ENCODE measurements at places on chromosomes 3 and 15. TPM values are rescaled to one million over a fixed set of nuclear protein-coding genes. Genes with fewer than 3 reads are reported as not detected.

ZNF620 gene
- total RNA-seq, result 2.3 TPM

PLIN1 gene
- total RNA-seq, result not detected

RFTN1 gene
- total RNA-seq, result 3.7 TPM

NANOGP8 gene
- not detected for total RNA-seq

GOLGA6B gene
- total RNA-seq, result not detected

GRAMD2A gene
- not detected for total RNA-seq

C15orf39 gene
- 25.0 TPM for total RNA-seq

GPR62 gene
- not detected for total RNA-seq

PRICKLE2 gene
- total RNA-seq, result 3.4 TPM

RTP1 gene
- not detected for total RNA-seq

FAM81A gene
- total RNA-seq, result 14.6 TPM

AADACL2 gene
- not detected for total RNA-seq

GOLGA8S gene
- total RNA-seq, result 0.15 TPM

ZNF280D gene
- 13.3 TPM for total RNA-seq

KIF7 gene
- total RNA-seq, result 4.6 TPM

CCDC39 gene
- total RNA-seq, result not detected

TGM5 gene
- total RNA-seq, result not detected

CLDN1 gene
- 33.5 TPM for total RNA-seq

IL20RB gene
- total RNA-seq, result 1.0 TPM

TTLL13 gene
- total RNA-seq, result 0.48 TPM

DHFR2 gene
- total RNA-seq, result 3.1 TPM

FAM174B gene
- total RNA-seq, result 8.4 TPM

TRIM69 gene
- total RNA-seq, result 6.2 TPM

GOLGA8Q gene
- total RNA-seq, result 0.38 TPM

ITIH1 gene
- not detected for total RNA-seq

TUSC7 gene
- total RNA-seq, result not detected

PLAAT1 gene
- not detected for total RNA-seq

ANKUB1 gene
- not detected for total RNA-seq

CLSTN2 gene
- total RNA-seq, result 0.03 TPM

STRIT1 gene
- not detected for total RNA-seq

LRRC2 gene
- not detected for total RNA-seq

XCR1 gene
- total RNA-seq, result not detected

GOLGA8G gene
- not detected for total RNA-seq

ATP10A gene
- 7.0 TPM for total RNA-seq

CPN2 gene
- not detected for total RNA-seq

GPR176 gene
- total RNA-seq, result 11.0 TPM

PLEKHO2 gene
- 6.1 TPM for total RNA-seq

STXBP5L gene
- total RNA-seq, result not detected

PRSS50 gene
- total RNA-seq, result not detected

CD276 gene
- 66.6 TPM for total RNA-seq

DPPA2 gene
- not detected for total RNA-seq

ITGA11 gene
- 5.3 TPM for total RNA-seq

PAK6 gene
- 0.19 TPM for total RNA-seq

SPINK8 gene
- not detected for total RNA-seq

Measured in A549 treated with CpdA at 1 μM for 4 hours (cell line).